Activated CD4-positive, alpha-beta memory T cell treated with anti-CD3 and anti-CD28 coated beads for 36 hours (primary cell): ENCODE measurements at places on chromosomes 4 and X. TPM values are rescaled to one million over a fixed set of nuclear protein-coding genes. Genes with fewer than 3 reads are reported as not detected.

Gene AKAP4
- total RNA-seq = not detected

Gene ASMT
- 1.1 TPM for total RNA-seq

- H3K4me1 ChIP-seq = peaks cover 7% of the 10 kb centered on the region
- H3K36me3 ChIP-seq = no peaks in the 10 kb centered on the region
- no peak for DNase-seq
- H3K4me3 ChIP-seq = no peak overlapping the region
Observed at GRCh38 chr4:108446556-108446955, 173.8 kb upstream of the RPL34 start.

GRCh38 chr4:138915756-138916155 lies 99.8 kb upstream of the NOCT start:
- H3K36me3 ChIP-seq = no peaks in the 10 kb centered on the region
- no peaks in the 10 kb centered on the region for H3K4me1 ChIP-seq
- no peak overlapping the region for H3K4me3 ChIP-seq
